ENCODE measurements at places on chromosomes 2 and 18.

- DNase-seq = peak; percentile 90
These were observed 14.1 kb downstream of the KLF11 start for GRCh38 chr2:10057231-10058107.

DNA sequence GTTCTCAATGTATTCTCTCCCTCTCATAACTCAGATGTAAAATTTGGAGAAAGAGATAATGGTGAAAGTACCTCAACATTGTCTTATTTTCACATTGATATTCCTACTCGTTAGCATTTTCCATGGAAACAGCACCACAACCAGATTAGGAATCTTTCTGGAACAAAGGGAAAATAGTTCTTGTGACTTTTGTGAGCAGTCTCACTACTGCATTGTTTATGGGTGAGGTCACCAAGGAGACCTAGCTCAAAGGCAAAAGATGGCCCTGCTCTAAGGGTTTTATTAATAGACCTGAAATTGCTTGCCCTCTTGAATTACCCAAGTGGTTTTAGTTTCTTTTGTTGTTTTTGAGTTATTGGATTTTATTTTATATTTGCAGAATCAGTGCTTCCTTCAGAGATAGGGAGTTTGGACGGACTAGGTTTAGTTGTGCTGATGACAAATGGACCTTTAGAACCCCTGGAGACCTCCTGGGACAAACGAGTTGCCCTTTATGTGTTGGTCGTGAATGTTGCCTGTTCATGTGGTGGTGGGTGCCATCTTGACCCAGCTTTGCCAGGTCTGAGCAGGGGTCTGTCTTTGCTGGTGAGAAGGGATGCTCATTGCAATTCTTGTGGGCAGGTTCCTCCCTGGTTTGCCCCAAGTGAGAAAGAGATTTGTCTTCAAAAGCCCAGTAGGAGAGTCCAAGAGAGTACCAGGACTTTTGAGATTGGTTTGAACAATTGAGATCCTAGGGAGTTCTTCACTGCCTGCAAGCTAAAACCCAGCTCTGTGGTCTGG lies 58.1 kb downstream of the INPP4A start:
- no peak for DNase-seq

- DNase-seq = no peak
These were observed 239.1 kb downstream of the HDAC4 start for GRCh38 chr2:239161711-239162140.

DNA sequence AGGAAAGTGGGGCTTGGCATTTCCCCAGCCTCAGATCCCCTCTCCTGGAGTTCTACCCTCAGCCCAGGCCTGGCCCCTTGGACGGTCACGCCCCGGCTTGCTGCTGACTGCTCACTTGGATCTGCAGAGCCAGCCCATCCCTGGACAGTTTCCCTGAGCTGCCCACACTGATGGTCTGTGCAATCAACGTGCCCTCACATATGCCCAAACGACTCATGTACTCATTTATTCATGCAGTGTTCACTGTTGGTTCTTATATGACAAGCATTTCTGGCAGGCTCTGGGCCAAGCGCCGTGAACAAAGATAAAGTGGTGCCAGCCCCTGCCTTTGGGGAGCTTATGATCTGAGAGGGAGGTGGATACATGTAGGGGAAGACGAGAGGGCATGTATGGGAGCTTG lies 20.3 kb upstream of the GLI2 start:
- peak; percentile 14 for DNase-seq

DNA sequence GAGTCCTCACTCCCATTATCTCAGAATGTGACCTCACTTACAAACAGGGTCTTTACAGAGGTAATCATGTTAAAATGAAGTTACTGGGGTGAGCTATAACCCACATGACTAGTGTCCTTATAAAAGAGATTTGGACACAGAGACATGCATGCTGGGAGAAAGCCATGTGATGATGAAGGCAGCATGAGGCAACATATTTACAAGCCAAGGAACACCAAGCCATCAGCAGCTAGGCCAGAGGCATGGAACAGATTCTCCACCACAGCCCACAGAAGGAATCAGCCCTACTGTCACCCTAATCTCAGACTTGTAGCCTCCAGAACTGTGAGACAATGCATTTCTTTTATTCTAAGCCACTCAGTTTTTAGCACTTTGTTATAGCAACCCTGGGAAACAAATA lies 171.9 kb downstream of the EN1 start:
- no peak for DNase-seq

GRCh38 chr18:60554967-60555366 lies 182.4 kb upstream of the MC4R start:
- DNase-seq = peak; percentile 25

GRCh38 chr2:231308631-231309428 lies 86.7 kb upstream of the B3GNT7 start:
- DNase-seq = no peak

GRCh38 chr2:197740200-197740599 lies 35.0 kb downstream of the MARS2 start:
- no peak for DNase-seq

GRCh38 chr2:39516347-39517101 lies 79.4 kb upstream of the MAP4K3 start:
- DNase-seq = no peak

DNA sequence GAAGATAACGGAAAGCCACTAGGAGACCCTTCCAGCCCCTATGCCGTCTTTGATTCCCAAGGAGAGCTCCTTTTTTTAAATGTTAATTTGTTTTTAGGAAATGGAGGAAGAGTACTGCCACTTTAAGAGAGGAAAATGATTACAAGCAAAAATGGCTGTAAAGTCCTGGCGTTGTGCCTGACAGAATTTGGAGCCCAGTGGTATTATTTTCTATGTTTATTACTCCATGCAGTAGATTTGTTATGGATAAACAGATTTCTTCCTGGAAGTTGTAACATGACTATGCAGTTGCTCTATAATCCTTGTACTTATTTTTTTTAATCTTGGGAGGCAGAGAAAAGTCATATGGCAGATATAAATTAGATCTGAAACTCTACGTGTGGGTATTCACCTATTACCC lies 141.3 kb downstream of the GBX2 start:
- DNase-seq = peak; percentile 66

DNA sequence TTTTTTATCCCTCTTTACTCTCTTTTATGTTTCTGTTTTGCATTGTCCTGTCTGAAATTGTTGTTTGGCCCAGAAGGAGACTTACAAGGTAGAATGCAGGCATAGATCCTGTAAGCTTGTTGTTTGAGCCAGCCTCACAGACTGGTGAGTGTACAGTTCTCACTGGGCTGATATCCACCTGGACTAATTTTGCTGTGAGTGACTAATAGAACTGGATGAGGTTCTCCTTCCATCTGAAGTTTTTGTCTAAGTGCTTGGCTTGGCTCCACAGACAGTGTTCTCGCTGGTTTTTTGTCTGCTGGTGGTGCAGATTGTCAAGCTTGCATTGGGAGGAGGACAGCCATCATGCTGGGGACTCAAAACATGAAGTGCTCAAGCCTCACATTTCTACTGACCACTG lies 495.7 kb downstream of the TSN start:
- no peak for DNase-seq

- no peak for DNase-seq
These were observed 445 bp downstream of the MLPH start for GRCh38 chr2:237487496-237487895.

GRCh38 chr2:185618625-185619024 lies 120.0 kb upstream of the FSIP2 start:
- no peak for DNase-seq

DNA sequence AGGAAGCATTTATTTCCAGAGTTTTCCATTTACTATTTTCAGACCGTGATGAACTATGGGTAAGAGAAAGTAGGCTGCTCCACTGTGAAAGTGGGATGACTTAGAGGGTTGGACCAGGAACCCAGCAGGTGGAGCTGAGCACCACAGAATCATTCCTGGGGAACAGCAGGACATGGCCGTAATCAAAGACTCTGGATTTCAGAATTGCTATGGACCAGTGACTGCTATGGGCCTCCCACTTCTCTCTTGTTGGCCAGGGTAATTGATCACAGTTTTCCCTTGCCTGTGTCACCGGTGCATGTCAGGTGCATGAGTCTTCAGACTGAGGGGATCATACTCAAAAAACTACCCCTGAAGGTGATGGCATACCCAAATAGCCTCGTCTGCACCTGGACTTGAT lies 90.6 kb upstream of the GPC1 start:
- DNase-seq = no peak

DNA sequence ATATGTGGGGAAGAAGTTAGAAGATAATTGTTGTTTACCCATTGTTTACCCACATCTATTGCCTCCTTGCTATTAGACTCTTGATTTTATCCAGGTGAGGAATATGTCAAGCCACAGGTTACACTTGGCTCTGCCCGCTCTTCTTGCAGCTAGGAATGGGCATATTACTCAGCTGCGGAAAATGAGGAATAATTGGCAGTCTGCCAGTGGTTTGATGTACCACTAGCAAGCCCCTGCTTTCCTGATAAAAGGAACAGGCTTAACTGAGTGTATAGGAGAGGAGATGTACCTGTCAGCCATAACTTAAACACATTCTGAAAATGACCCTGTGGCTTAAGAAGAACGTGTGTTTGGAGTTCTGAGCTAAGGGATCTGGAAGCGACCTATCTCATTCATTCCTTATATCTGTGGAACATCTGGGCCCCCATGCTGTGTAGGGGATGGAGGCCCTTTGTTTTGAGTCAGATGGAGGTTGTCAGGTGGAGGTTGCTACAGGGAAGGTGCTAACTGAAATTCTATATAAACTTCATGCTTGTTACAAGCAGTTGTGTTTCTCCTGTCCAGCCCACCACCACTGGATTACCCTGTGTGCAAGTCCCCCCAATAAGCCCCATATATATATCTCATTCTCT lies 4.6 kb upstream of the FMNL2 start:
- DNase-seq = no peak

DNA sequence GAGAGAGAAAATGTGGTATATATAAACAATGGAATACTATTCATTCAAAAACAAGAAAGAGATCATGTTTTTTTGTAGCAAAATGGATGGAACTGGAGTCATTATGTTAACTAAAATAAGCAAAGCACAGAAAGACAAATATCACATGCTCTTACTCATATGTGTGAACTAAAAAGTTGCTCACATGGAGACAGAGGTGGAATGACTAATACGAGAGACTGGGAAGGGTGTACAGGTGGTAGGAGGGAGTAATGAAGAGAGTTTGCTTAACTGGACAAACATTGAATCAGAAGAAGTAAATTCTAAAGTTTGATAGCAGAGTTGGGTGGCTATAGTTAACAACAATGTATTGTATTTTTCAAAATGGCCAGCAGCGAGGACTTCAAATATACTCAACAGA lies 1080.7 kb upstream of the CHAC2 start:
- no peak for DNase-seq

- no peak for DNase-seq
These were observed 389.5 kb downstream of the RND3 start for GRCh38 chr2:150097901-150098531.

GRCh38 chr18:48961547-48961946 lies 10.8 kb upstream of the SMAD7 start:
- DNase-seq = no peak

DNA sequence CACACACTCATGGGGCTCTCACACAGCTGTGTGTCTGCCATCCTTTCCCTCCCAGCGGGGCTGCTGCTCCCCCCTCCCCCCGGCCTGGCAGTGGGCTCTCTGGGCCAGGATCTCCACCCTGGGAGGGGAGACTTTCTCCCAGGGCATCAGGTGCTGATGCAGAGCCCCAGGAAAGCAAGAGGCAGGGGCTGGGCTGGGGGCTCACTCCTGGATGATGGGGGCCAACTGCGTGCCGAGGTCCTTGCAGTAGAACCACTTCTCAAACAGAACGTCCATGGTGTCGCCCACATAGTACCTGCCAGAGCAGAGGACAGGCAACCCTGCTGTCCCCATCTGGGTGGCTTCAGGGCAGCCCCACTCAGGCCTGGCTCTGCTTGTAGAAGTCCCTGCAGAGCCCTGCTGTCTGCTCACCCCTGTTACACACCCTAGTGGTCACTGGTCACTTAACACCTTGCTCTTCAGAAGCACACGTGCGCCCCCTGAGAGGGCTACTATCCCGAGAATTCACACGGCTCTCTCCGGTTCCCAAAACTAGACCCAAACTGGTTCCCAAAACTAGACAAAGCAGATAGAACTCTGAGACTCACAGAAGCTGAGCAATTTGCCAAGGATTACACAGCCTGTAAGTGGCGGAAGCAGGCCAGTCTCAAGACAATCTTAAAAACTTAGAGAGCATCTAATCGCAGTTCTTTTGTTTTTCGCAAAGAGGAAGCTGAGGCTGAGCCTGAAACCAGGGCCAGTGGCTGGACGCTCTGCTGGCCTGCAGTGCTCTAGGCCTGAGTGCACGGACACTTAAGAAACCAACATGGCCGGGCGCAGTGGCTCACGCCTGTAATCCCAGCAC lies 6.6 kb upstream of the OXER1 start:
- no peak for DNase-seq

GRCh38 chr2:232146294-232146693 lies 184.8 kb downstream of the DIS3L2 start:
- DNase-seq = no peak

DNA sequence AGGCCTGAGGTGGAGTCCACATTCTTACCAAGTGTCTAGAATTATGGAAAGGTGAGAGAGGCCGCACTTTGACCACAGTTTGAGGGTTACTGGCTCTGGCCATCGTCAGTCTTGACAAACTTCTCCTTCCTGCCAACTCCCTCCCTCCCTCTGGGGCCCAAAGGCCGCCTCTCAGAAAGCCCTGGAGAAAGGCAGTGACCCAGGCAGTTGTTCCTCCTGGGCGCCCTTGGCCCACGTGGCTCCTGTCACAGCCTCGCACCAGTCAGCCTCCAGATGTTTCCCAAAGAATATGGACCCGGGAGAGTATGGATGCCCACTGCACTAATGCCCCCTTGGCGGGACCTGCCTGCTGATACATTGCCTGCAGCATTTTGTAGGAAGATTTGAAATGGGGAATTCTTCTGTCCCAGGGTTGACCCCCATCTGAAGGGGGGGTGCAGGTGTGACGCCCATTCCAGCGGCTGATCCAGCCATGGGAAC lies 61.7 kb downstream of the ASB1 start:
- no peak for DNase-seq

DNA sequence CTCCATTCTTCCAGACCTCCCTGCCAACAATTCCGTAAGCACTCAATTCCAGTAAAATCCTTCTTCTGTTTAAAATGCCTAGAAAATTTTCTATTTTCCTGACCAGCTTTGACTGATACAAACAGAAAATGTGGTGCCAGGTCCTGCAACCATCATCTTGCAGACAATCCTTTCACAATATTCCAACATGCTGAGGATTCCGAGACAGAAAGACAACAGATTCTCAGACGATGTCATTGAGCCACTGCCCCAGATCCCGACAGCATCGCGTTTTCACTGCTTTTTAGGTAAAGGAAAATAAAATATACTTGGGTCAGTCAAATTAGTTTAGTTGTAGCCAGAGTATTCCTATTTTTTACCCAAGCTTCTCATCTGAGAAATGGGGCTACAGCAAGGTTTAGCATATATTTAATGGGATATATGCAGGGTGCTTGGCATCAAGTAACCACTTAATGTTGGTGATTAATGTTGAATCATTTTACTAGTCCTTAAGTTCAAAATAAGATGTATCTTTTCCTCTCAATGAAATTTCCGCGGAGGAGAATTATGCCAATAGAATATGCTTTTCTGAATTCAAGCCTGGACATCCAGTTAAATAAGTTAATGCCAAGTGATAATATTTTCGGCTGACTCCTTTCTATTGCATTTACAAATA lies 866.6 kb downstream of the SLC4A3 start:
- no peak for DNase-seq

- peak; percentile 69 for DNase-seq
These were observed 206.7 kb downstream of the MGAT5 start for GRCh38 chr2:134460583-134460998.
